Activated CD8-positive, alpha-beta memory T cell treated with anti-CD3 and anti-CD28 coated beads, Interleukin-2, amount 10 ng/mL, durations not matched to agents 7 days and 5 days (primary cell): ENCODE measurements at places on chromosomes 4 and X. TPM values are rescaled to one million over a fixed set of nuclear protein-coding genes. Genes with fewer than 3 reads are reported as not detected.

- H3K27ac ChIP-seq = peak overlapping the region; percentile 60
- H3K36me3 ChIP-seq = peaks cover 3% of the 10 kb centered on the region
- no peak for DNase-seq
- H3K27me3 ChIP-seq = no peaks in the 10 kb centered on the region
Observed at GRCh38 chr4:151991001-151991883, 230.4 kb upstream of the GATB start.

- H3K27me3 ChIP-seq = peaks cover 3% of the 10 kb centered on the region
- peak within 1 kb of the TSS; percentile 46 for H3K27ac ChIP-seq
- H3K4me3 ChIP-seq = no peak within 1 kb of the TSS
- H3K36me3 ChIP-seq = no peaks in the 10 kb centered on the region
- H3K4me1 ChIP-seq = peaks cover 43% of the 10 kb centered on the region
Observed at GRCh38 chrX:153903991-153904957, at the start of gene AVPR2. Gene AVPR2 (plus strand): TSS chrX:153904673. CDS start chrX:153905146, 473 bp downstream.

DNA sequence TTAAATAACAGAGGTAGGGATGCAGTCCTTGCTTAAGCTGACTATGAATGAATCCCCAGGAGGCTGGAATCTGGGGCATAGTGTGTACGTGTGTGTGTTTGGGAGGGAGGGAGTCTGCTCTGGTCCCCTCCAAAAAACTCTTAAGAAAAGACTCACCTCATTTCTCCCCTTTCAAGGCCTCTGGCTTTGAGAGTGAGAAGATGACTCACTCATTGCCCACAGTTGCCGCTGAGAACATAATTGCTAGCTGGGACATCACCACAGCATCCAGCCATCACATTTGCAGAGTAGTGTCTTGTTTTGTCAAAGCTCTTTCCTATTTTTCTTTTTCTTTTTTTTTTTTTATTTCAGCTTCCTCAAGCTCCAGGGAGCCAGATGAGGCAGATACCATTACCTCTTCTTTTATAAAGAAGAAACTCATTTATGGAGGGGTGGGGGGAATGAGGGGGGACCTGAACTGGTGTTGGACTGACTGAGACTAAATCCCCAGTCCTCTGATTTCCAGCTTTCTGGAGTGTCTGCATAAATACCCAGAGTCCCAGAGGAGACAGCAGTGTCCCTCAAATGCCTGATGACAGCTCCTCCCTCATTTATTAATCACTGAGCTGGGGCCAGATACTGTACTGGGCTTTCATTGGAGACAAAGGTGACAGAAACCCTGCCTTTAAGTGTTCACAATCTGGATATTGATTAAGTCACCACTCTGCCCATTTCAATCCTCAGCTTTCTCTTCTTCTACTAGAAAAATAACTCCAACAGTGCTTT is 61.9 kb upstream of the LAS1L start:
- peak overlapping the region; percentile 62 for H3K4me3 ChIP-seq
- peak overlapping the region; percentile 97 for H3K27ac ChIP-seq
- DNase-seq = peak; percentile 84
- no peaks in the 10 kb centered on the region for H3K36me3 ChIP-seq

IL2RG gene
- total RNA-seq = 370 TPM

HSFX1 gene
- 0.61 TPM for total RNA-seq

MAGEE2 gene
- not detected for total RNA-seq

GRCh38 chr4:150342945-150343344 is 239.0 kb upstream of the MAB21L2 start:
- no peaks in the 10 kb centered on the region for H3K27me3 ChIP-seq
- H3K27ac ChIP-seq = no peak overlapping the region
- DNase-seq = no peak
- H3K36me3 ChIP-seq = peaks cover 8% of the 10 kb centered on the region

GRCh38 chr4:41748571-41749475 is at the start of gene PHOX2B:
Gene PHOX2B (minus strand): TSS chr4:41748725. CDS start chr4:41748610, 115 bp downstream.
- H3K4me3 ChIP-seq = no peak within 1 kb of the TSS
- H3K27ac ChIP-seq = peak within 1 kb of the TSS; percentile 54
- DNase-seq = no peak
- peaks cover 93% of the 10 kb centered on the region for H3K27me3 ChIP-seq
